ENCODE measurements at places on chromosomes 11 and 22. TPM values are rescaled to one million over a fixed set of nuclear protein-coding genes. Genes with fewer than 3 reads are reported as not detected.

DNA sequence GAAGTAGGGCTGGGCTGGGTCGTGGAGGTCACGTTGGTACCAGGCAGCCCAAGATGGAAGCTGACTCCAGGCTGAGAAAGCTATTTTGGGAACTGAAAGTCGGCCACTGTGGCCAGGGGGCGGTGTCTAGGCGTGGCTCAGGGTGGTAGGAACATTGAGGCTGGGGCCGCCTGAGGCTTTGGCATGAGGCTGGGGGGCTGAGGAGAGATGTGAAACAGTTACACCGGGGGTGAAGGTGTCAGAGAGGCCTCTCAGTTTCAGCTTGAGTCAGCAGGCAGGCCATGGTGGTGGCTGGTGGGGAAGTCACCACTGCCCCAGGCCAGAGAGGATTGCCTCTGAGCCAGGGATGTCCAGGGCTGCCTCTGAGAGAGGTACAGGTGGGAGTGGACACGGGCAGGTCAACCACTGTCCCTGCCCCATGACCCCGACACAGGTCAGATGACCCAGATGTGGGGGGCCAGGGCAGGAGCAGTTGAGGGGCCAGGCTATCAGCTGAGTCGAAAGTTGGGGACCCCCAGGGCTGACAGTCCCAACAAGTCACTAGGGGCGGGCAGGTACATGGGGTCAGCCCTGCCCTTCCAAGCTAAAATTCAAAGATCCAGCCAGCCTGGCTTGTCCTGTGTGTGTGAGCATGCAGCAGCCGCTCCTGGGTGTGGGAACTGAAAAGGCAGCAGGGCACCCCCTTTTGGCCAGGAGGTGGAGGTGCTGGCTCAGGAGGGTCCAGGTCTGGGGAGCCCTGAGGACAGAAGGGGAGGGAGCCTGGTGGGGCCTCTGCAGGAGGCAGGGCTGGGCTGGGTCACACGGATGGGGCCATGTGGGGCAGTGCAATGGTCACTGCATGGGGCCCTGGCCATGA lies 7.2 kb downstream of the KCNK7 start:
- peak; percentile 73 for DNase-seq

DNA sequence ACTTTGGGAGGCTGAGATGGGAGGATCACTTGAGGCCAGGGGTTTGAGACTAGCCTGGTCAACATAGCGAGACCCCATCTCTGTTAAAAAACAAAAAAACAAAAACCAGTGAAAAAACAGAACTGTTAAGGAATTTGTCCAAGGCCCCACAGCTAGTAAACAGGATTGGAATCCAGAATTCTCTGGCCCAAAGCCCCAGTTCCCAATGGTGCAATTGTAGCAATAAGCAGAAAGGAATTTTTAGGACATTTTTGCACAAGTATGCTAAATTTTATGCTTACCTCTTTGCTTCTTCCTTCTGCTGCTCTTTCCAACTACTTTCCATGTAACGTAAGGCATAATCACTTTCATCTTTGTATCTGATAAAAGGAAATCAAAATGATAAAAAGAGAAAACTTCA lies 11.6 kb downstream of the MISFA start:
- DNase-seq = no peak

DNA sequence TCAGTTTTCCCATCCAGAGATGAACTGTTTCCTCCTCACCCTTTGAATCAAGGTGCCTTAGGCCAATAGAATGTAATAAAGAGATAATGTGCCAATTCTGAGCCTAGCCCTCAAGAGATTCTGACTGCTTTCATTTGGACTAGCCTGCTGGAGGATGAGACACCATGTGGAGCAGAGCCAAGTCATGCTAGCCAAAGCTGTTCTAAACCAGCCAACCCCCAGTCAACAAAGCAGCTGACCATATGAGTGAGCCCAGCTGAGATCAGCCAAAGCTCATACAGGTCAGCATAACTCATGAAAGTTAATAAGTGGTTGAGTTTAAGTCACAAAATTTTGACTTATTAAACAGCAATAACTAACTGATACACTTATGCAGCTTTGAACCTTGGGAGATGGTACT lies 66.7 kb upstream of the DBX1 start:
- DNase-seq = no peak

- no peak for DNase-seq
These were observed 23.9 kb downstream of the FADD start for GRCh38 chr11:70226967-70227366.

DNA sequence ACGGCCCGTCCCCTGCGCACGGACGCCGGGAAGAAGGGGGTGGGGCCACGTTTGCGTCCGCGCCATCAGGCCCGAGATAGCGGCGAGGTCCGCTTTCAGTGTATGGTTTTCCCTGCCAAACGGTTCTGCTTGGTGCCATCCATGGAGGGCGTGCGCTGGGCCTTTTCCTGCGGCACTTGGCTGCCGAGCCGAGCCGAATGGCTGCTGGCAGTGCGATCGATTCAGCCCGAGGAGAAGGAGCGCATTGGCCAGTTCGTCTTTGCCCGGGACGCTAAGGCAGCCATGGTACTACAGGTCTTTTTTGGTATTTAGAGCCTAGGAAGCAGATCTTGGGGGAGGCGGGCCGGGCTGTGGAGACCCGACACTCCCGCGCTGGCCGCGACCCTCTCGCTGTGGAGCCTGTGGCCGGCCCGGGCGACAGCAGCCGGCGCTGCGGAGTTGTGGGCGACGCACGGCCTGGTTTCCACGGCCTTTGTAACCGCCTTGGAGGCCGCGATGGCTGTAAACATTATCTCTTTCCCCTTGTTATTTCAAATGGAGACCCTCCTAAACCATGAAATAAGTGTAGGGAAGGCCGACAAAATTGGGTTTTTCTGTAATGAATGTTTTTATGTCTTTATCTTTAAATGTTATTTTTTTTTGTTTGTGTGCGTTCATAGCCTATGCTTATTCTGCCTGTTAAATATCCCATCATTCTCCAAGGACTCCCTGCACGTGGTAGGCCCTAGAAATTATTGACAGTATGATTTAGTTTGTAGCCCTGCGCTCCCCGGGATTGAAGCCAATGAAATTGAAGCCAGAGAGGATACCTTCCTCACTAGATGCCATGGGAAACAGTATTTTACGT lies at the start of gene AASDHPPT:
Gene AASDHPPT (plus strand): TSS at position 54 of the 847 bp plus-strand sequence. CDS start 49 bp downstream, at position 103.
- no peak for DNase-seq

DNA sequence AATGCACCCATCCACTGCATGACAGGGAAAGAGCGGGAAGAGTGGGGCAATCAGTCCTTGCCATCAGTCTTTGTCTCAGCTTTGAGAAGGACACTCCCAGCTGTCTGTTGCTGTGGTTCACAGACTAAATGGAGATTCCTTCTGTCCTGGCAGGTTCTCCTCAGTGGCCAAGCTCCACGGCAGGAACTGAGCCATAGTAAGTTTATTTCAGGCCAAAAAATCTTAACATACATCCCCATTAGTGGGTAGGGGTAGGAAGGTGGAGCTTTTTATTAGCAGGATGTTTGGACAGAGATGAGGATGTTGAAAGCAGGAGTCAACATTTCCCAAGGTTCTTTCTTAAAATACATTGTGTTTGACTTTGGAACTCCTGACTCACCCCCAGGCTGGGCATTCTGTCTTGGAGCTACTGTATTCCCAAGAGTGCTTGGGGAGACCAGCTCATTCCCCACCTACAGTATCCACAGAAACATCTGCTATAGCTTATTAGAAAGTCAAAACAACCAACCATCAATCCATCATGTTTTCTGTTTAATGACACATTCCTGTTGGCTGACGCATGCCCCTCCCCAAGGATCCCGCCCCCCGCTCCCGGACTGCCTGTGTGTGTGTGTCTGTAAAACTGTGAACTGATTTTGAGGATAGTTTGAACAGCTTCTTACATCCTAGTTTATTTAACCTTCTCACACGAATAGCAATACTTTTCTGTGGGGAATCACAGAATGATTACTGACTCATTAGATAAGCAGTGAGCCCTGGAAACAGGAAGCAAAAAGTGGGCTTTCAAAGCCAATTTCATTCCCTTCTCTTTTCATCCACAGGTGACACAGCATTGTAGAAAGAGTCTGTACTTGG lies 109.5 kb downstream of the CCDC81 start:
- no peak for DNase-seq

FGF19 gene
- not detected for total RNA-seq

LRRC32 gene
- total RNA-seq = 0.30 TPM
